ENCODE measurements at places on chromosomes 6 and 20.

GRCh38 chr6:166204852-166205650 lies 37.4 kb upstream of the TBXT start:
- DNase-seq, result no peak

DNA sequence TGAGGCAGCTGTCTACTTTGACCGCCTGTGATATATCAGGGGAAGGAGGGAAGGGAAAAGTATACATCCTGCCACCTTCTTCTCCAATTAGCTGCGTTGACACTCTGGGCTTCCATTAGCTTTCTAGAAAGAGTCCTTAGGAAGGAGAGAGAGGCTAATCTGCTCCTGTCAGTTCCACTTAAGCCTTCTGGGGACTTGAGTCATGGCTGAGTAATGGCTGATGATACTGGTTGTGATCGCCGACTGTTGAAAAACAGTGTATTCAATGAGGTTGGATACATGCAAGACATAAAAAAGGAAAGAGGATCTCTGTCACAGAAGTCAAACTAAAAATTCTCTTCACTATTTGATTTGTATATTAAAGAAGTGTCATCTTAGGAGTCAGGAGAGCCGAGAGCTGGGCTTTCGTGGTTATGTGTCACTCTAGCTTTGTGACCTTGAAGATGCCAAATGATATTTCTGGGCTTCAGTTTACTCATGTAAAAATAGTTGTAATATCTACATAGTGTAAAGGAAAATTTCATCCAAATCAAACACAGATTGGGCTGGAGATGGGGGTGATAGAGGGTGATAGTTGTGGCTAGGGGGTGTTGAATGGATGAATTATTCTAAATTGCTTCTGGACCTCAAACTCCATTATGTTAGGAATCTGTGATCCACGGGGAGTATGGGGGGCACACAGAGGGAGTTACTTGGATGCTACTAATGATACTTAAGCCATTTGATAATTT lies 189.0 kb downstream of the UST start:
- DNase-seq, result no peak

- DNase-seq, result no peak
These were observed 188.0 kb upstream of the TENT5A start for GRCh38 chr6:81940451-81940985.

DNA sequence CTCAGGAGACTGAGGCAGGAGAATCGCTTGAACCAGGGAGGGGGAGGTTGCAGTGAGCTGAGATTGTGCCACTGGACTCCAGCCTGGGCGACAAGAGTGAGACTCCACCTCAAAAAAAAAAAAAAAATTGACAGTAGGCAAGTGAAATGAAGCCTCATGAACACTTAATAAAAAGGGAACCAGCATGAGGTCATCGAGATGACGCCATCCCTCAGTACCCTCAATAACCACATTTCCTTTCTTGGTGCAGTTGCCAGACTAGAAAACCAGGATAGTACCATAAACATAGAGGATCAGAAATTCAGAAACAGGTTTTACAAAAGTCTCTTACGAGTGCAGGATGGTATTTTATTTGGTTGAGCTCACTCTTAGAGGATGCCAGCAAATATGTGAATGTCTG lies 584.1 kb downstream of the MAFB start:
- no peak for DNase-seq

GRCh38 chr20:40251284-40251932 lies 437.6 kb downstream of the MAFB start:
- DNase-seq, result no peak

- no peak for DNase-seq
These were observed 70.0 kb downstream of the MAP3K4 start for GRCh38 chr6:161061576-161061975.

GRCh38 chr6:134229520-134229919 lies 88.4 kb downstream of the SGK1 start:
- DNase-seq, result no peak

- no peak for DNase-seq
These were observed 4.0 kb downstream of the PKIG start for GRCh38 chr20:44586289-44586911.

DNA sequence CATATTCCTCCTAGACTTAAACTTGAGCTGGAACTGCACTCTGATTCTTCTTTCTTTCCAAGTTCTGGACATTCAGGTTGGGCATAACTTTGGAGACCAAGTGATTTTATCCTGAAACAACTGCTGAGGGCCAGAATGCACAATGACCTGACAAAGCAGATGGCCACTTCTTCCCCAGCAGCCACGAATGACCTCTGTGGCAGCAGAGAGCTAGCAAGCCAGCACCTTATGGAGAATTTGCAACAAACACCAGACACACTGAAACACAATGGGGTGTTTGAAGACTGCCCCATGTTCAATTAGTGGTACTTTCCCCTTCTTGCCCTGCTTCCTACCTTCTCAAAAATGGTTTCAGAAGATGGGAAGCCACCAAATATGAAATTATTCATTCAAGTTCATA lies 4.2 kb upstream of the TENT5A start:
- DNase-seq, result no peak

- peak; percentile 64 for DNase-seq
These were observed 4.5 kb downstream of the DLL1 start for GRCh38 chr6:170286246-170286933.

- no peak for DNase-seq
These were observed 174.9 kb upstream of the C6orf118 start for GRCh38 chr6:165484178-165484889.

DNA sequence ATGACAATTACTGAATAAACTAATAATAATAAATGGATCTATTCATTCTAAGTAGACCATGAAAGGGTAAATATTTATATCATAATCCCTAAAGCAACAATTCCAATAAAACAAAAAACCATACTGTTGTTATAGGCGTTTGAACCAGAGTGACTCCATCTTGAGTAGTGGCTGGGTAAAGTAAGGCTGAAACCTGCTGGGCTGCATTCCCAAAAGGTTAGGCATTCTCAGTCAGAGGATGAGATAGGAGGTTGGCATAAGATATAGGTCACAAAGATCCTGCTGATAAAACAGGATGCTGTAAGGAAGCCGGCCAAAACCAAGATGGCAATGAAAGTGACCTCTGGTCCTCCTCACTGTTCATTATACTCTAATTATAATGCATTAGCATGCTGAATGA lies 8.3 kb downstream of the OR2H1 start:
- DNase-seq, result no peak

DNA sequence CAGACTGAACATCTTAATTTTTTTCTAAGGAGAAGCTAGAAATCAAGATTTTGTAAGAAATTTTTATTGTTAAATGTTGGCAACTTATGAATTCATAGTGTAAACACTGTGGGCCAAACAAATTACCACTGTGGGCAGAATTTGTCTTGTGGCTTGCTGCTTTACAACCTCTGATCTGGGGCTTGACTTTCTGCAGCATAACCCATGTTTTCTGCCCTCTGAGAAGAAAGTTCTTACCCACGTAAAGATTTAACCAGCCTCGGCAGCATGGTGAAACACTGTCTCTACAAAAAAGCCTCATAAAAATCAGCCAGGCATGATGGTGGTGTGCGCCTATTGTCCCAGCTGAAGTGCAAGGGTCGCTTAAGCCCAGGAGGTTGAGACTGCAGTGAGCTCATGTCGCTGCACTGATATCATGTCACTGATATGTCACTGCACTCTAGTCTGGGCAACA lies 12.9 kb downstream of the ITCH start:
- no peak for DNase-seq

GRCh38 chr6:110329714-110330436 lies 28.3 kb downstream of the METTL24 start:
- DNase-seq, result no peak

DNA sequence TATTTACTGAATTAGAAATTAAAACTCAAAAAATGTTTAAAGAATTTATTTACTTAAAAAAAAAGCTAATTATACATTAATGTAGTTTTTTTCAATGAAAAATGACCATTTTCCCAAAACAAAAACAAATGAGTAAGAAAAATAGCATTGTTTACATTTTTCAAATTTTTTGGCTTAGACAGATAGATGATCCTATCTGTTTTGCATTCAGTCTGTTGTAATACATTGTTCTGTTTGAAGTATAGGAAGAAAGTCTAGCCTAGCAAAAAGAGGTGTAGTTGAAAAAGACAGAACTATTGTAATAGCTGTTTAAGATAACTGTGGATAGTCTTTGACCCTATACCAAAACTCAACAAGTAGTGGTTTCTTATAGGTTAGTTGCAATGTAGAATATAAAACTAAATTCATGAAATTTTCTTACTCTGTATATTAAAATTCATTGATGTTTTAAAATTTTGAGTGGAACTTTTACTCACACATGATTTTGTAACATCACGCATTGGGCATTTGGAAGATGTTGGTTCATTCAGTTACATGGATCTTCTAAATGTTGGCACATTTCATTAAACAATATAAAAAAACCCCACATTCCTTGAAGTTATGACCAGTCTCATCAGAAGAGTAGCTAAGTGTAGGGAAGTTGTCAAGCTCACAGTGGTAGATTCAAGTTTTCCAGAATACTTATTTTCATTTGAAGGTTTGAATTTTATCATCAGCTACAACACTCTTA lies 62.0 kb downstream of the KCNS1 start:
- DNase-seq, result no peak

- DNase-seq, result no peak
These were observed 41.1 kb upstream of the RFPL4B start for GRCh38 chr6:112305795-112306564.

DNA sequence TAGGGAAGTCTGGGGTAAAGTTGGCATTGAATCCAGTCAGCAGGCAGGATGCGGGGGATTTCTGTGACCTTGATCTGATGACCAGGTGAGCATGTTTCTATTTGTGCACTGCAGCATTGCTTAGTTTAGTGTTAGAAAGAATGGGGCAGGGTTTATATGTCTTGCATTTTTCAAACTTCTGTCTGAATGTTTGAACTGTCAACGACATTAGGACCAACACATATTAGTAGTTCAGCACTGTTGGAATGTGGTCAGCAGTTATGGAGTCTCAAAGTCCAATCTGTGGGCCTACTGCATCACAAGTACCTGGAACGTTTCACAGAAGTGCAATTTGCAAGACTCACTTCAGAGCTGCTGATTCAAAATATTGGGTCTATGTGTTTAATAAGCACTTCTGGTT lies 276.6 kb upstream of the BMP2 start:
- DNase-seq, result no peak

- no peak for DNase-seq
These were observed 47.4 kb upstream of the PAK5 start for GRCh38 chr20:9886227-9886626.

GRCh38 chr20:38192323-38192885 lies 27.3 kb upstream of the TGM2 start:
- no peak for DNase-seq

DNA sequence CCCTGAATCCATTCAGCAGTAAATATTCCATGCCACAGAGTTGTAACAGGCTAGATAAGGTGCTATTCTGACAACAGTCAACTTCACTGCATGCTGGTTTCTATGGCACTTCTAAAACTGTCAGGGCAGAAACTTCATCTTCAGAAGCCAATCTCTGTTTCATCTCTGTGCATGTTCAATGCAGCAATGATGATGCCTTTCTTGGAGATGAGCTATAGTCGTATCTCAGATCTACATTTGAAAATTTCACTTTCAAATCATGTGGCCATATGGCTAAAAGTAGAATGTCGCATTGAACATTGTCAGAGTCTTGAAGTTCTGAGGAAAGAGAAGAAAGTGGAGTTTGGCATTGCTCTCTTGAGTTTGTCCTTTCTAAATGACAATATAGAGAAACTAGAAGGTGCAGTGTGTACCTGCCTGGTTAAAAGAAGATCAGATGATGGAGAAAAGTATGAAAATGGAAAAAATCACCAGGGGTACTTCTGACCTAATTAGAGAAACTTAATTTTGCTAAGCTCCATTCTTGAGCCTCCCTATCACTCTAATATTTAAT lies 49.0 kb upstream of the VSTM2L start:
- no peak for DNase-seq

- DNase-seq, result no peak
These were observed 5.1 kb upstream of the TUBB1 start for GRCh38 chr20:59013959-59014608.

GRCh38 chr20:60213126-60213893 lies 255.1 kb downstream of the CDH26 start:
- no peak for DNase-seq

DNA sequence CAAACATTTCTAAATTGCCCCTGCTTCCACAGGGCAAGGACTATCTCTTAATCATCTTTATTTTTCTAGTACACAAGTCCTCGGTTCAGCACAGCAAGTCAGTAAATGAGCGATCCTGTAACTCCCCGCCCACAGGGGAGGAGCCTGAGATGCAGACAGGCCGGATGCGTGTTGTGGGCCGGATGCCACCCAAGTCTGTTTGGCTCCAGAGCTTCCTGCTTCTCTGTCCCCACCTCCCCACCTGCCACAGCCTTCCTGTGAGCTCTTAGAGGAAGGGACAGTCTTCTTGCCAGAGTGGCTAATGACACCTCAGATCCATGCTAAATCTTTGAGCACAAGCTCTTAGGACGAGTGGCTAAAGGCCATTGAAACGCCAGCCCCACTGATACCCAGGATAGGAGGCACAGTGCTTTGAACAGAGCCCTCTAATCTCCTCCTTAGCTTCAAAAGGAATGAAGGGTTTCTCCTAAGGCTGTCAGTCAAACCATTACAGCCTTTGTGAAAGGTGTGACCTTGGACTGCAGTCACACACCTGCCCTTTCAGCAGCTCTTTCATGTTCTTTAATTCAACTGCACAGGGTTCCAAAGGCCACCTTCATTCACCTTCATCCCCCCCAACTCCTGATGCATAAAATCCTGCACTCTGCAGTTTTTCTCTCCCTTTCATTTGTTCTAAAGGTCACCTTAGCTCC lies 264.3 kb downstream of the TFAP2C start:
- no peak for DNase-seq

DNA sequence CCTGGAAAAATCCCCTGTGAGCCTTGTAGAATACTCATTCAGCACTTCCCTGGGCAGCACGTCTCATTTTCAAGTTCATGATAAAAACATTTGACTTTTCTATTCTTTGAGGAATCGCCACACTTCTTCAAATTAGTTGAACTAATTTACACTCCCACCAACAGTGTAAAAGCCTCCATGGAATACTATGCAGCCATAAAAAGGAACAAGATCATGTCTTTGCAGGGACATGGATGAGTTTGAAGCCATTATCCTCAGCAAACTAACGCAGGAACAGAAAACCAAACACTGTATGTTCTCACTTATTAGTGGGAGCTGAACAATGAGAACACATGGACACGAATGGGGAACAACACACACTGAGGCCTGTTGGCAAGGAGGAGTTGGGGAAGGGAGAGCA lies 102.0 kb upstream of the HEY2 start:
- DNase-seq, result no peak

DNA sequence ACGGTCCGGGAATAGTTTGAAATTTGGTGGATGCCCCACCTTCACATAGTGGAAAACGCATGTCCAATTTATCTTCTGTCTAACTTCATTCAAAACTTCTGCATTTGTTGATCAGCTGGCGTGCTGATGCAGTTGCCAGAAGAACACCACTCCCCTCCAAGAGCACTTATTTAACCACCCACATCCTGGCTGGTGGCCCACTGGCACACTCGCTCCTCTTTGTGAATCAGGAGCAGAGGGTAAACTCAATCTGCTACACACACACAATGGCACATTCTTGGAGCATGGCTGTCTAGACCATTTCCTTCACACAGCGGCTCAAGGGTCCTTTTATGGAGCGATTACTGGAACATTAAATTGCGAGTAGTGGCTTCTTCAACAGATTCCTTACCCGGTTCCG lies 55.1 kb upstream of the CEP162 start:
- no peak for DNase-seq

GRCh38 chr20:25220810-25221591 lies 25.5 kb downstream of the ENTPD6 start:
- no peak for DNase-seq

GRCh38 chr6:474453-475185 lies 83.1 kb downstream of the IRF4 start:
- DNase-seq, result no peak

- no peak for DNase-seq
These were observed 7.3 kb downstream of the TFAP2D start for GRCh38 chr6:50720623-50721022.
